Panc1 (cell line): ENCODE measurements at places on chromosomes 7 and 10. TPM values are rescaled to one million over a fixed set of nuclear protein-coding genes. Genes with fewer than 3 reads are reported as not detected.
A peak's percentile ranks its signal among the peaks of the same experiment; 100 is the strongest.

Gene PTPN12
- 82.1 TPM for total RNA-seq

Gene UCMA
- total RNA-seq = not detected

DNA sequence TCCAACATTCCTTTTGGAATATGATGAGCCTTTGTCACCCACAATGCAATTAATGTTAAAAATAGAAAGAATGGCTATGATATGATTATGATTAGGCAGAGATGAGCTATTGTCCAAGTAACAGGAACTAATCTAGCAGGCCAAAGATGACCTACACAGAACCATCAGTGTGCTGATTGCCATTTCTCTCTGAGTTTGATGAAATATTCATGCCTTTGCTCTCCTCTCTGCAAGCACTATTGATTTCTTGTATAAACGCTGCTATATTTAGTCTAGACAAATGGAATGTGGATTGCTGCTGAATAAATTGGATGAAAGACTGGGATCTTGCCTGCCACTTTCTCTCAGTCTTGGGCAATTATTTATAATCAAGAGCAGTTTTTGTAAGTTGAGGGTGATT is 85.4 kb downstream of the HDAC9 start:
- H3K4me1 ChIP-seq = 0 out of 2 replicates have a peak, but pooled peaks cover 4% of the 10 kb centered on the region
- H3K27ac ChIP-seq = 0 out of 2 replicates have a peak overlapping the region, but pooled peaks have one; percentile 2
- H3K27me3 ChIP-seq = no peaks in the 10 kb centered on the region

DNA sequence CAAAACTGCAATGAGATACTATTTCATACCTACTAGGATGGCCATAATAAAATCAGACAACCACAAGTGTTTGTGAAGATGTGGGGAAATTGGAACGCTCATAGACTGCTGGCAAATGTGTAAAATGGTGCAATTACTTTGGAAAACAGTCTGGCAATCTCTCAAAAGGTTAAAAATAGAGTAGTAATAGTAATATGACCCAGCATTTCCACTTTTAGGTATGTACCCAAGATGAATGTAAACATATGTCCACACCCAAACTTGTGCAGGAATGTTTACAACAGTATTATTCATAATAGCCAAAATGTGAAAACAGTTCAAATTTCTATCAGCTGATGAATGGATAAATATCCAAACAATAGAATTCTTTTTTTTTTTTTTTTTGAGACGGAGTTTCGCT is 731.6 kb upstream of the ANKRD30A start:
- no peaks in the 10 kb centered on the region for H3K27me3 ChIP-seq
- no peak overlapping the region for H3K27ac ChIP-seq
- no peaks in the 10 kb centered on the region for H3K36me3 ChIP-seq
- no peaks in the 10 kb centered on the region for H3K4me1 ChIP-seq
- no peak overlapping the region for H3K4me3 ChIP-seq

Gene POLR2J3
- total RNA-seq = 28.1 TPM

DNA sequence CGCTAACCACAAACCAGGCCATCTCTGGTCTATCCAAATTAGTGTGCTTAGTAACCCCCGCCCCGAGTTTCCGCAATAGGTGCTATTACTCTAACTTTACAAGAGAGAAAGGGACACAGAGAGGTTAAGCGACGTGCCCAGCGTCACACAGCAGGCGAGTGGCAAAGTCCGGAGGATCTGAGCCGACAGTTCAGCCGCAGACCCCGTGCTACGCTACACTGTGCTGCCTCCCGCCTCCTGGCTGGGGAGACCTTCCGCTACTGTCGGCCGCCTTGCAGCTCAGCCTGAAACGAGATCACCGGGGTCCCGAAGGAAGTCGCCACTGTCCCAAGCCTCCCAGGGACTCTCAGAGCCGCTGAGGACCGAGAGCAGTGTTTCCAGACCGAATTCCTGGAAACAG is 799 bp downstream of the INTS1 start:
- no peak for DNase-seq
- peaks cover 13% of the 10 kb centered on the region; the same call in 1 of the 2 replicates for H3K36me3 ChIP-seq
- peak overlapping the region; percentile 99 for H3K4me3 ChIP-seq
- H3K27ac ChIP-seq = peak overlapping the region; percentile 80
- H3K27me3 ChIP-seq = no peaks in the 10 kb centered on the region

- H3K27me3 ChIP-seq = peaks cover 2% of the 10 kb centered on the region; the same call in 1 of the 2 replicates
- H3K36me3 ChIP-seq = no peaks in the 10 kb centered on the region
- no peak overlapping the region for H3K4me3 ChIP-seq
- DNase-seq = no peak
- no peak overlapping the region for H3K27ac ChIP-seq
These were observed 201.7 kb upstream of the PRSS58 start for GRCh38 chr7:142459551-142459963.

Gene CLDN4
- total RNA-seq = 295 TPM

GRCh38 chr7:108660465-108660864 is 90.8 kb downstream of the DNAJB9 start:
- no peaks in the 10 kb centered on the region for H3K36me3 ChIP-seq
- no peaks in the 10 kb centered on the region for H3K4me1 ChIP-seq
- H3K27me3 ChIP-seq = no peaks in the 10 kb centered on the region
- no peak for DNase-seq

DNA sequence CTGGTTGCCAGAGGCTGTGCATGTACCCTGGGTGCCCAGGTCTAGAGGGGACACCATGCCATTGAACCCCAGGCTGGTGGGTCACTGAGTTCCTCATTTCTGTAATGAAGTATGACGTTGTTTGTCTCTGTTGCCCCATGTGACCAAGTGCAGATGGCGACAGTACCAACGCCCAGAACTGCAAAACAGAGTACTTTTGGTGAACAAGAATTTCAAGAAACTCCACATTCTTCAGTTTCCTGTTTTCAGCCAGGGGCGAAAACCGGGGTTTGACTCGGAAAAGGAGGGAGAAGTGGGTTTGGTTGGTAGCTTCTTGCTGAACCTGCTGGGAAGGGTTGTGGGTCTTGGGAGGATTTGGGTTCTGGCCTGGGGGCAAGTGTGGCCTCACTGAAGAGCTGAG is 18.2 kb downstream of the CYP17A1 start:
- H3K36me3 ChIP-seq = no peaks in the 10 kb centered on the region
- peaks cover 9% of the 10 kb centered on the region; the same call in 1 of the 2 replicates for H3K4me1 ChIP-seq
- H3K4me3 ChIP-seq = no peak overlapping the region

DNA sequence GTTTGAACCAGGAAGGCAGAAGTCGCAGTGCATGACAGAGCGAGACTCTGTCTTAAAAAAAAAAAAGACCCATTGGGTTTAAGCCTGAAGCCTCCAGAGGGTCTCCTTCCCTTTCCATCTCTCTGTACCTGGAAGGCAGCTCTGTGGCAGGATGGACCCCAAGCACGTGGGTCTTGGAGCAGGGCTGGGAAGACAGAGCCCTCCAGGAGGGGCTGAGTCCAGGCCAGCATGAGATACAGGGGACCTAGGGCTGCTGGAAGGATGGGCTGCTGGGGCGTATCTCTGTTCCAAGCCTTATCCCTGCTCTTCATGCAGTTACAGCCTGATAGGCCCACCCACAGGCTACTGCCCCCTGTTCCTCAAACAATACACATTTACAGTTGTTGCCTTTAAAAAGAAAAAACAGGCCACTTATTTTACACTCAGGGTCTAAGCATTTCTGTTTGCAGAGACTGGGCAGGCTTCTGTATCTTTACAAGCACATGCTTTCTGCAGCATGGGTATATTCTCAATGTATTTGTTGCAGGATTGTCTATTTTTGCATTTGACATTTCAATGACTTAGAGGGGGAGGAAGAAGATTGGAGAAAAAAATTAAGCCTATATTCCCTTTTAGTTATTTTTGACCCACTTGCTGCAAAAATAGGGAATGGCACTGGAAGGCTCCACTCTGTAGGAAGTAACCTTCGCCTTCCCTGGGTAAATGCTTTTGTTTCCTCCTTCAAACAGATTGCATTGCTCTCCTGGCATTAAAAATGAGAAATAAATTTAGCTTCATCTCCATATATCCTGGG is 60.1 kb downstream of the FAM171A1 start:
- H3K4me1 ChIP-seq = no peaks in the 10 kb centered on the region
- no peaks in the 10 kb centered on the region for H3K27me3 ChIP-seq
- no peaks in the 10 kb centered on the region for H3K36me3 ChIP-seq
- no peak overlapping the region for H3K4me3 ChIP-seq
- no peak overlapping the region for H3K27ac ChIP-seq
- DNase-seq = no peak

- no peaks in the 10 kb centered on the region for H3K4me1 ChIP-seq
- no peak overlapping the region for H3K4me3 ChIP-seq
- no peak overlapping the region for H3K27ac ChIP-seq
- no peaks in the 10 kb centered on the region for H3K27me3 ChIP-seq
- H3K36me3 ChIP-seq = no peaks in the 10 kb centered on the region
These were observed 21.6 kb upstream of the TRIL start for GRCh38 chr7:28979776-28980175.

GRCh38 chr7:2520131-2520760 is 672 bp downstream of the LFNG start:
- H3K4me3 ChIP-seq = peak overlapping the region; percentile 89
- H3K36me3 ChIP-seq = no peaks in the 10 kb centered on the region
- no peak for DNase-seq
- peak overlapping the region; percentile 83 for H3K27ac ChIP-seq
- H3K27me3 ChIP-seq = no peaks in the 10 kb centered on the region
